KBM-7 (cell line): ENCODE measurements at places on chromosomes 12 and 14.

GRCh38 chr12:59059088-59059935, 139.0 kb upstream of the LRIG3 start:
- no peak for DNase-seq

- no peak for DNase-seq
Observed at GRCh38 chr12:41636653-41637052, 448.5 kb downstream of the PDZRN4 start.

- DNase-seq = no peak
Observed at GRCh38 chr12:20415641-20416040, 47.3 kb downstream of the PDE3A start.

DNA sequence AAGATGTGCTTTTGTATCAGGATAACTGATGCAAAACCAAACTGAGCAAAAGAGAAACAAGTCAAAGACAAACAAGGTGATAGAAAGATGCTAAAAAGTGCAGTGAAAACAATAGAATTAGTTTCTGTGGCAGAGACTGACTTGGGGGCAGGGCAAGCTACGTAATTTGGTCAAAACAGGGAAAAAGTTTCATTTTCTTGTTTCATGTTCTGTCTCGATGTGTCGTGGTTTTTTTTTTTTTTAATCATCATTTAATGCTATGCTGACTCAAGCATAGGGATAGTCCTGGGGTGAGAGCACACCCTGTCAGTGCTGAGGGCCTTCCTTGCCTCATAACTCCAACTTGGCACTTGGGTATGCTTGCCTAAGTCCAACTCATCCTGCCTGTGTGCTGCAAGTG, 144.1 kb upstream of the PTPRQ start:
- no peak for DNase-seq

- DNase-seq = no peak
Observed at GRCh38 chr12:115709540-115710011, 567.9 kb downstream of the MED13L start.

- DNase-seq = no peak
Observed at GRCh38 chr12:32467959-32468863, 68.9 kb downstream of the FGD4 start.
